Peyer's patch (tissue), 4 donors: ENCODE measurements at places on chromosomes 12 and 14. TPM values are rescaled to one million over a fixed set of nuclear protein-coding genes. Genes with fewer than 3 reads are reported as not detected.
A peak's percentile ranks its signal among the peaks of the same experiment; 100 is the strongest.

The LMNTD1 gene
- not detected for total RNA-seq

The TSPAN11 gene
- total RNA-seq: 12.4 TPM

The SERPINA5 gene
- not detected for total RNA-seq

The CPNE8 gene
- total RNA-seq: 6.7 TPM

The CCDC198 gene
- not detected for total RNA-seq

The EGLN3 gene
- total RNA-seq: 56.0 TPM

The KCNK13 gene
- not detected for total RNA-seq

The LUM gene
- 40.5 TPM for total RNA-seq

DNA sequence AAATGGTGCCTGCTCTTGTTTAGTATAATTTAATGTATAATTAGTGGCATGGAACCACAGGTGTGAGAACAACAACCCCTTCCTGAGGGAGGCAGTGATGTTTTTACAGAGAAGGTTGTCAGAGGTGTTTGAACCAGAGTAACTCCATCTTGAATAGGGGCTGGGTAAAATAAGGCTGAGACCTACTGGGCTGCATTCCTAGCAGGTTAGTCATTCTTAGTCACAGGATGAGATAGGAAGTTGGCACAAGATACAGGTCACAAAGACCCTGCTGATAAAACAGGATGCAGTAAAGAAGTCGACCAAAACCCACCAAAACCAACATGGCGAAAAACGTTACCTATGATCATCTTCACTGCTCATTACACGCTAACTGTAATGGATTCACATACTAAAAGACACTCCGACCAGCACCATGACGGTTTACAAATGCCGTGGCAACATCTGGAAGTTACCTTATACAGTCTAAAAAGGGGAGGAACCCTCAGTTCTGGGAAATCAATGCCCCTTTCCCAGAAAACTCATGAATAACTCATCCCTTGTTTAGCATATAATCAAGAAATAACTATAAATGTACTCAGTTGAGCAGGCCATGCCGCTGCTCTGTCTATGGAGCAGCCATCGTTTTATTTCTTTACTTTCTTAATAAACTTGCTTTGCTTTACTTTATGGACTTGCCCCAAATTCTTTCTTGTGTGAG, 47.8 kb upstream of the LTA4H start:
- no peaks in the 10 kb centered on the region for H3K4me1 ChIP-seq
- H3K4me3 ChIP-seq: no peak overlapping the region
- DNase-seq: no peak
- no peaks in the 10 kb centered on the region for H3K27me3 ChIP-seq

DNA sequence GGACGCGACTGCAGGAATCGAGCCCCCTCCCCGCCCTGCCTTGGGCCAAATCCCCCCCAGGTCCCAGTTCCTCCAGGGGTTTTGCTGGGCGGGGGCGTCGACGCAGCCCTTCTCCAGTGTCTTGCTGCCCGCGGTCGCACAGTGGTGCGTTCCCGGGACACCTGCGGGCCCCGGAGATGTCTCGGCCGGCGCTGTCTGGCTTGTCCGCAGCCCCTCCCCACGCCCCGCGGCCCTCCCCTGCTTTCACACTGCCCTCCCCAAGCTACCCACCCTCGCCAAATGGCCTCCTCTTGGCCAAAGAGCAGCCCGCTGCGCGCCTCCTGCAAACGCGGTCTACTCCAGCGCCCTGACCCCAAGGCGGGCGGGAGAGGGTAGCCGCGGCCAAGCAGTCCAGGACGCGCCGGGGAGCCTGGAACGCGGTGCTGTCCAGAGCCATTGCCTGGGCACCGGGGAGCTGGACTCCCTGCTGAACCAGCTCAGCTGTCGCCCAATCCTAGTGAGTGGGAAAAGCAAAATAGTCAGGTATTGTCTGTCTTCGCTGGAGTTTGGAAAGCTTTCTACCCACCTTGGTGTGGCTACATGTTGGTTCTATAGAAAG, 122.0 kb downstream of the AACS start:
- no peaks in the 10 kb centered on the region for H3K36me3 ChIP-seq
- no peaks in the 10 kb centered on the region for H3K4me1 ChIP-seq
- no peak overlapping the region for H3K27ac ChIP-seq
- H3K27me3 ChIP-seq: no peaks in the 10 kb centered on the region

GRCh38 chr12:10393291-10393690, 3.5 kb upstream of the KLRK1 start:
- no peaks in the 10 kb centered on the region for H3K27me3 ChIP-seq
- H3K36me3 ChIP-seq: no peaks in the 10 kb centered on the region
- no peak overlapping the region for H3K4me3 ChIP-seq

- H3K4me3 ChIP-seq: no peak overlapping the region
- no peaks in the 10 kb centered on the region for H3K4me1 ChIP-seq
- no peaks in the 10 kb centered on the region for H3K36me3 ChIP-seq
- no peak overlapping the region for H3K27ac ChIP-seq
- no peaks in the 10 kb centered on the region for H3K27me3 ChIP-seq
Observed at GRCh38 chr14:92883066-92883465, 39.9 kb upstream of the CHGA start.

GRCh38 chr12:124368421-124369032, 73.6 kb downstream of the RFLNA start:
- no peak for DNase-seq
- no peaks in the 10 kb centered on the region for H3K27me3 ChIP-seq
- peaks cover 3% of the 10 kb centered on the region for H3K4me1 ChIP-seq

DNA sequence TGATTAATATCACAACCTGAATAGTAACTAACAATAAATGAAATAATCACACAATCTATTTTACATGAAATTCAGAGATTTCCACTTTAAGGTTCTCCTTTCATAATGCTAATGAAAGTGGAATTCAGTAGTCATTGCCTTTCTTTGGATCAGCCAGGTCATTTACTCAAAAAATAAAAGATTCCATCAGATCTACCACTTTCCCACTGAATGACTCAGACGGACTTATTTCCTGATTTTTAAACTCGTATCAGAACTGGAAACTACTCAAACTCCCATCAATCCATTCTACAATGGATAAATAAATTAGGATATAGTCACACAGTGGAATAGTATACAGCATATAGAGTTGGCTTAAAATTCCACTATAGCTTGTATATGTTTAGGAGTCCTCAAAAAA, 237.1 kb downstream of the MED13L start:
- H3K4me3 ChIP-seq: no peak overlapping the region
- H3K36me3 ChIP-seq: no peaks in the 10 kb centered on the region
- no peaks in the 10 kb centered on the region for H3K4me1 ChIP-seq
- no peak overlapping the region for H3K27ac ChIP-seq
- DNase-seq: no peak

DNA sequence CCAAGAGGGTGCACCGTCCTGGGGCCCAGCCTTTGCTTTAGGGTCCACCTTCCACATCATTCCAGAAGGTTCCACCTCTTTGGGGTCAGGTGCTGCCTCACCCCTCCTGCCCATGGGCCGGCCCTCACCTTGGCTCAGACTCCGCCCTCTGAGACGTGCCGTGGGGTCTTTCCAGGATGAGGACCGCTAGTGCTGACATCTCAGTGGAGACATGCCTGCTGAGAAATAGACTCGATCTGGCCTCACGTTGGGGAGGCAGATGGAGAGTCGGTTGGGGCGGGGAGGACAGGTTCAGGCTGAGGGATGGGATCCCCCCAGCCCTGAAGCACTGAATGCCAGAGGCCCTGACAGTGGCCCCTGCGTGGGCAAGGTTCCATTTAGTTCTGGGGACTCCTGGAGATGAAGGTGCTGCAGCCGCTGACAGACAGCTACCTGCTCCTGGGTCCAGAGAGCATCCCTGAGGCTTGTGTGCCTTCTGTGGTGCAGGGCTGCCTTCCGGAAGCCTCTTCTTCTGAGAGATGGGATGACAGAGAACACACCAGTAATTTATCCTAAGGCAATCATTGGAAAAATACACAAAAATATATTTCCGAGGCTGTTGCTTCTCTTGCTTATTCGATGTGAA, 185.3 kb downstream of the KIF26A start:
- no peak for DNase-seq
- no peaks in the 10 kb centered on the region for H3K27me3 ChIP-seq
- H3K4me3 ChIP-seq: no peak overlapping the region
- H3K27ac ChIP-seq: no peak overlapping the region
- H3K4me1 ChIP-seq: peaks cover 6% of the 10 kb centered on the region
- no peaks in the 10 kb centered on the region for H3K36me3 ChIP-seq

DNA sequence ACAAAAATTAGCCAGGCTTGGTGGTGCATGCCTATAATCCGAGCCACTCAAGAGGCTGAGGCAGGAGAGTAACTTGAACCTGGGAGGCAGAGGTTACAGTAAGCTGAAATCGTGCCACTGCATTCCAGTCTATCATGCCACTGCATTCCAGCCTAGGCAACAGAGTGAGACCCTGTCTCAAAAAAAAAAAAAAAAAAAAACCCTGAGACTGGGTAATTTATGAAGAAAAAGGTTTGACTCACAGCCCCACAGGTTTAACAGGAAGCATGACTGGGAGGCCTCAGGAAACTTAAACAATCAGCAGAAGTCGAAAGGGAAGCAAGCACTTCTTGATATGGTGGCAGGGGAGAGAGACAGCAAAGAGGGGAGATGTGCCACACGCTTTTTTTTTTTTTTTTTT, 123.2 kb downstream of the GXYLT1 start:
- H3K4me3 ChIP-seq: no peak overlapping the region
- H3K4me1 ChIP-seq: no peaks in the 10 kb centered on the region
- no peaks in the 10 kb centered on the region for H3K36me3 ChIP-seq

- DNase-seq: no peak
- no peak overlapping the region for H3K4me3 ChIP-seq
- no peaks in the 10 kb centered on the region for H3K4me1 ChIP-seq
- H3K27me3 ChIP-seq: no peaks in the 10 kb centered on the region
- no peak overlapping the region for H3K27ac ChIP-seq
Observed at GRCh38 chr14:72999316-72999715, 27.6 kb downstream of the ZFYVE1 start.

DNA sequence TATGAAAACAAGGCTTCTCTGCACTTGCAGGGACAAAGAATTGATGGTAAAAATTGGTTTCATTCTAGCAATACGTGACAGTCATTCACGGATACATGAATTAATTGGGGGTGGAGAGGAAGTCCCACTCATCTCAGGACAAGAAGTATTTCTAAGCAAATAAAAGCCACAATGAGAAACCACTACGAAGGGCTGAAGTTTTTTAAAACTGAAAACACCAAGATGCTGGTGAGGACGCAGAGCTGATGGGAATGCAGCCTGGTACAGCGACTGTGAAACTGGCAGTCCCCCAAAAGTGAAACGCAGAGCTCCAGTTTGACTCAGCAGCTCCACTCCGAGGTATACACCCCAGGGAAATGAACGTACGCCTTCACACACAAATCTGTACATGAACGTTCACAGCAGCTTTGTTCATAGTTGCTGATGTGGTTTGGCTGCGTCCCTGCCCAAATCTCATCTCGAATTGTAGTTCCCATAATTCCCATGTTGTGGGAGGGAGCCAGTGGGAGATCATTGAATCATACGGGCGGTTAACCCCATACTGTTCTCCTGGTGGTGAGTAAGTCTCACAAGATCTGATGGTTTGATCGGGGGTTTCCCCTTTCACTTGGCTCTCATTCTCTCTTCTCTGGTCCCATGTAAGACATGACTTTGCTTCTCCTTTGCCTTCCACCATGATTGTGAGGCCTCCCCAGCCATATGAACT, 89.0 kb downstream of the SCARB1 start:
- no peaks in the 10 kb centered on the region for H3K27me3 ChIP-seq
- peaks cover 5% of the 10 kb centered on the region for H3K4me1 ChIP-seq
- peak overlapping the region; percentile 13 for H3K4me3 ChIP-seq
- DNase-seq: peak; percentile 60

DNA sequence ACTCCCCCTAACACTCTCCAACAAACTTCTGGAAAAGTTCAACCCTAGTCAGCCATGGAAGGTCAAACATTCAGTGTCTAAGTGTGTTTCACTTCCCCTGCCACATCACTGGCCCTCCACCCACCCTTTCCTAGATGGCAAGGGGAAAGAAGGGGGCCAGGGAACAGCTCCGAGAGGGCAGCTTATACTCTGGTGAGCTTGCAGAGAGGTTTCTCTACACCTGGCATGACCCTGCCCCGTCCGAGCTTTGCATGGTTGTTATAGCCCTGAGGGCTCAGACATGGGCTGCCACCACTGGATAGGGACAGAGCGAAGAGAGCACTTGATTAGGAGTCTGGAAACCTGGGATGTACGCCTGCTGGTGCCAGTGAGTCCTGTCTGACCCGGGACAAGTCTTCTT, 4.0 kb downstream of the ACVRL1 start:
- H3K36me3 ChIP-seq: peaks cover 13% of the 10 kb centered on the region
- peaks cover 7% of the 10 kb centered on the region for H3K4me1 ChIP-seq
- no peaks in the 10 kb centered on the region for H3K27me3 ChIP-seq
- no peak for DNase-seq

- no peaks in the 10 kb centered on the region for H3K27me3 ChIP-seq
- H3K36me3 ChIP-seq: no peaks in the 10 kb centered on the region
- H3K27ac ChIP-seq: no peak overlapping the region
- no peak for DNase-seq
Observed at GRCh38 chr12:69679119-69679518, 20.0 kb downstream of the BEST3 start.

DNA sequence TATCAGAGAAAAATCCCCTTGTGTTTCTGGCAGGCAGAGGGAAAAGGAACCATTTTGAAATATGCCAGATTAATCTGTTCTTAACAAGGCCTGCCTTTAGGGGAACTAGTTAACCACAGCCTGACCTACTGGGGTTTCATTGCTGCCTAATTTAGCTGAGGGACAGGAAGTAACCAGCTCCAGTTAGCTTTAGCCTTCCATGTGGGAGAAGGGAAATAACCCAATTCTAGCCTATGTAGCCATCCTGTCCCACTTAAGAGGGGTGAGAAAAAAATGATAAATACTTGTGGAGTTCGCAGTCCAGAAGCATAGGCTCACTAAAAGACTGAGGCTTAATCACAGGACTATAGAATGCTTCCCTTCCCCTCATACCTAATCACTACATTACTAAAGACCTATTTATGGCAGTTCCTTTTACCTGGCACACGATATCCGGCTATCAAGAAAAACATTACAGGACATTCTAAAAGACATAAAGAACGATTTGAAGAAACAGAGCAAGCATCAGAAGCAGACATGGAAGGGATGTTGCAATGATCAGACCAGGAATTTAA, 22.8 kb downstream of the COX8C start:
- DNase-seq: no peak
- H3K4me3 ChIP-seq: no peak overlapping the region
- H3K27ac ChIP-seq: no peak overlapping the region
- H3K27me3 ChIP-seq: no peaks in the 10 kb centered on the region
- no peaks in the 10 kb centered on the region for H3K36me3 ChIP-seq

GRCh38 chr12:108784270-108784669, 53.0 kb upstream of the CORO1C start:
- DNase-seq: no peak
- no peak overlapping the region for H3K27ac ChIP-seq
- H3K27me3 ChIP-seq: no peaks in the 10 kb centered on the region
- no peaks in the 10 kb centered on the region for H3K4me1 ChIP-seq

GRCh38 chr12:89103831-89104230, 248.5 kb downstream of the DUSP6 start:
- no peaks in the 10 kb centered on the region for H3K27me3 ChIP-seq
- no peak overlapping the region for H3K4me3 ChIP-seq
- no peak for DNase-seq
- no peaks in the 10 kb centered on the region for H3K4me1 ChIP-seq
- H3K36me3 ChIP-seq: no peaks in the 10 kb centered on the region
